GM12878 (cell line): ENCODE measurements at places on chromosomes 13 and 19. TPM values are rescaled to one million over a fixed set of nuclear protein-coding genes. Genes with fewer than 3 reads are reported as not detected.

- DNase-seq = no peak
Observed at GRCh38 chr13:113901231-113901630, 37.4 kb upstream of the GAS6 start.

DNA sequence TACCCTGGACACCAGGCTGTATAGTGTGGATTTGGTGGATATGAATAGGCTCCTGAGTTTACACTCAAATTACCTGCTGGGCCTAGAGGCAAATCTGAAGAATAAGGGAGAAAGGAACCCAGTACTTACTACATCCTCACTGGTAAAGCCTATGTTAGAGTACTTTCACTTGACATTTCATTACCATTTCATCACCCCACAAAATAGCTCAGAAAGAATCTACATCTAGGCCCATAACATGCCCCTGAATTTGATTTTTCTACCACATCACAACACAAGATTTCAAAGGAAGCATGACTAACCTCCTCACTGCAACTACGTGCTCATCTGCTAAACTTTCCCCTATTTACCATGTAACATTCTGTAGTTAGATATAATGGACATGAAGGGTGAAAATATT, 43.3 kb downstream of the VWA8 start:
- no peak for DNase-seq

GRCh38 chr13:77034881-77035280, 7.9 kb upstream of the FBXL3 start:
- no peak for DNase-seq

GRCh38 chr13:39952249-39953233, 297.1 kb downstream of the COG6 start:
- DNase-seq = no peak

DNA sequence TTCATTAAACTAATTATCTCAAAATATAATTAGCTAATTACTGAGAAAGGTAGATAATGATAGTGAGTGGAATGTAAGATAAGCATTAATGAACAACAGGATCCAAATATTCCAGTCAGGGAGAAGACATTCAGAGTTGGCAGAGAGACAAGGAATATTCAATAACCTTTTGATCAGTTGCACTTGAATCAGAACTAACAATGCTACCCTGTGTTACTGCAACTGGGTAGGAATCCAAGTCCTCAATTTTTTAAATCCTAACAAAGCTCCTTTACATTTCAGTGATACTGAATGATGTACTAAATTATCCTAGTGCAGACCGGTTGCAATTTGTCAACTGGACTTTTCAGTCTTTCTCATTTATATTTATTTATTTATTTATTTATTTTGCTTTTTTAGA, 107.1 kb upstream of the MIR17HG start:
- DNase-seq = no peak

DNA sequence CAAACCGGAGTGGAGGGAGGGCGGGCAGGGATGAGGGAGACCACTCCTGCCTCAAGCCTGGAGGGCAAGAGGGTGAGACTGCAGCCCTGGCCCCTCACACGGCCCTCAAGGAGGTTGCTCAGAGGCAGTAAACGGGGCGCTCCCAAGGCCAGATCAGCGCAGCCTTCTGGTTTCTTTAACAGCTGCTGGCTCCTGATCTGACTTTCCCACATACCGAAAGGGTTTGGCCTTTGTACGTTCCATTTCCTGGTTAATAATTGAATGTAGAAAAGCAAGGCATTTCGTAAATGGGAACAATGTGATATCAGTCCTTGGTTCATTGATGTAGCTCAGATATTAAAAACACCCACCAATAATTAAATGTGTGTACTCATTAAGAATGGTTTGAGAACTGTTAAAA, 71.5 kb downstream of the GGACT start:
- DNase-seq = no peak

DNA sequence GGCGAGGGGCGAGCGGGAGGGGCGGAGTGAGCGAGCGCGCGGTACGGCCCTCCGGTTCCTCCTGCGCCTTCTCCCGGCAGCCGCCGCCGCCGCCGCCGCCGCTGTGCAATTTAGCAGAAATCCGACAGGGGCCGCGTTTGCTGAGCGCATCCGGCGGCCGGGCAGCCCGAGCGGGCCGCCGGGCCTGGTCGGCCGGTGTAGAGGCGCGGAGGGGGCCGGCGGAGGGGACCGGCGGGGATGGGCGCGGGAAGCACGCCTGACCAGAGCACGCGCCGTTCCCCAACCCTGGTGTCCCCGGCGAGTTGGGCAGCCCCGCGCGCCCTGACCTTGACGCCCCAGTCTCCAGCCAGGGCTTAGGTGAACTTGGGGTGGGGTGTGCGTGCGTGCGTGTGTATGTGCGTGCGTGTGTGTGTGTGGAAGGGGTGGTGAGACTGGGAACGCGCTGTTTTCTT, 144.5 kb upstream of the ZNF536 start:
- DNase-seq = no peak

The A1BG gene
- 14.9 and 18.9 TPM in 2 replicates for polyA plus RNA-seq
